ENCODE measurements at places on chromosomes 13 and 19. TPM values are rescaled to one million over a fixed set of nuclear protein-coding genes. Genes with fewer than 3 reads are reported as not detected.

GRCh38 chr13:103884101-103884723, 818.0 kb upstream of the SLC10A2 start:
- H3K4me3 ChIP-seq = no peak overlapping the region
- no peak for DNase-seq
- no peaks in the 10 kb centered on the region for H3K36me3 ChIP-seq
- no peaks in the 10 kb centered on the region for H3K4me1 ChIP-seq
- no peaks in the 10 kb centered on the region for H3K27me3 ChIP-seq

- peak; percentile 24 for DNase-seq
- H3K4me3 ChIP-seq = no peak overlapping the region
- no peak overlapping the region for H3K27ac ChIP-seq
- H3K36me3 ChIP-seq = no peaks in the 10 kb centered on the region
- no peaks in the 10 kb centered on the region for H3K4me1 ChIP-seq
- H3K27me3 ChIP-seq = peaks cover under 1% of the 10 kb centered on the region
Observed at GRCh38 chr13:31797154-31797775, 57.9 kb downstream of the RXFP2 start.

DNA sequence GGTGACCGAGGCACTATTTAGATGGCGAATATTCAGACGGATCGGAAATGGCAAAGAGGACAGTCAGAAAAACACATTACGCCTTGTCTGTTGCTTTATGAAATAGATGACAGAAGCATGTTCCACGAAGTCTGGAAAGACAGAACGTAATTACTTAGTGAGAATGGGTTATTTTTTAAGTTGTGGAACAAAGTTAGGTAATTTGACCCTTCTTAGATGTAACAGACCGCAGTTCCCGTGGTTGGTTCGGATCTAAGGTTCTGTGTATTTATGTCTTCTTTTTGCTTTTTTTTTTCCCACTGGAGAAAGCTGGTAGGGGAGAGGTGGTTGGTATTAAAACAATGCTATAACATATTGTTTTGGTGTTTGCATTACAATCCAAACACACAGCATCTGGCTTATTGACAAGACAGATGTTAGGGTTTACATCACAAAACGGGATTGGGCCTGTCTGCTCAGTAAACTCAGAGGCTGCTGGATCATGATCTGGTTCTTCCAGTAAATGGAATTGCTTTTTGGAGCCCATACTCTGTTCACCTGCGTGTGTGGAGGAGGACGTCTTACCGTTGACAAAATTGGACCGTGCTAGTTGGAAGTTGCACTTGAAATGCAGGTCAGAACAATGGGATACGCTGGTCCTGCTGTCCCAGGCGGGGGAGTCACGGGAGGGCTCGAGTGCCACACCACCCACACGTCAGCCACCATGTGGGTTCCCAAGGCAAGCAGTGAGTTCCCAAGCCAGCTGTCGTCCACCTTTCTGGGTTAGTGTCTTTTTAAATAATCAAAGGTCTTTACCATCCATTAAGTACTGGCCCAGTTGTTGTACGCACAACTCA, 13.8 kb downstream of the ATP11A start:
- H3K4me3 ChIP-seq = no peak overlapping the region
- H3K36me3 ChIP-seq = peaks cover 11% of the 10 kb centered on the region
- no peak overlapping the region for H3K27ac ChIP-seq
- peaks cover 5% of the 10 kb centered on the region for H3K4me1 ChIP-seq

DNA sequence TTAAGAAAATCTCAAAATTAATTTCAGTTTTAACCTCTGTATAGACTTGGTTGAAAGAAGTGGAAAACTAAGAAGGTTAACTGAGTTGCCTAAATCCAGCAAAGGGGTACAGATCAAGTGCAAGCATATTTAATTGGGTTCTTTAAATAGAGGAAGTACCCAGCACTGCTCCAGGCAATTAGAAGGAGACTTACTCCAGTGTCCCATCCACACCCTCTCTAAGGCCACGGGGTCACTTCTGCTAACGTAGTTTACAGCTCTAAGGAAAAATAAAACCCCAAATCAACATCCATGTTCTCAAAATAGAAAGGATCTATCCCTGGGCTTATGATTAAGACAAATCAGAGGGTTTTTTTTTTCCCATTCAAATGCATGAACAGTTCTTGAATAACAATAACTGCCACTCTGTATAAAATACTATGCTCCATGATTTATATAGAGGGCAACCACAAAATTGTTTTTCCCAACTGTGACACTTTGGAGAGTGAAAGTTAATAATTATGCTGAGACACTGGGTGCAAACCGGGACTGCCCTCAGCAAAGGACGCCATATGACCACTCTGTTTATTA, 4.6 kb downstream of the FRY start:
- peaks cover 2% of the 10 kb centered on the region for H3K27me3 ChIP-seq
- no peak overlapping the region for H3K4me3 ChIP-seq
- H3K36me3 ChIP-seq = no peaks in the 10 kb centered on the region

- H3K27me3 ChIP-seq = no peaks in the 10 kb centered on the region
- no peaks in the 10 kb centered on the region for H3K4me1 ChIP-seq
- no peak for DNase-seq
- no peak overlapping the region for H3K4me3 ChIP-seq
Observed at GRCh38 chr13:94168783-94169453, 310.6 kb downstream of the DCT start.

DNA sequence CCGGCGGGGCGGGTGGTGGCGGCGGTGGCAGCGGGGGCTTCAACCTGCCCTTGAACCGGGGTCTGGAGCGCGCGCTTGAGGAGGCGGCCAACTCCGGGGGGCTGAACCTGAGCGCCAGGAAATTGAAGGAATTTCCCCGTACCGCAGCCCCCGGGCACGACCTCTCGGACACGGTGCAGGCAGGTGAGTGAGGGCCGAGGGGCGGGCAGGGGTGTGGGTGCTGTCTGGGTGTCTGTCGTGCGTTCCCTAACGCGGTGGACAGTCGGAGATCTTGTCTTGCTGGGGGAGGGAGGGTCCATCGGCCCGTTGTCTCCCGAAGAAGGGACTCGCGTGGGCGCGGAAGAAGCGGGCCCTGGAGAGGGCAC, 533 bp downstream of the LRCH1 start:
- H3K36me3 ChIP-seq = no peaks in the 10 kb centered on the region
- peak overlapping the region; percentile 86 for H3K4me3 ChIP-seq
- DNase-seq = no peak
- H3K4me1 ChIP-seq = peaks cover 14% of the 10 kb centered on the region
- peak overlapping the region; percentile 83 for H3K27ac ChIP-seq

GRCh38 chr13:48398450-48399095, 14.3 kb downstream of the LPAR6 start:
- no peaks in the 10 kb centered on the region for H3K4me1 ChIP-seq
- H3K27ac ChIP-seq = no peak overlapping the region
- no peaks in the 10 kb centered on the region for H3K27me3 ChIP-seq
- DNase-seq = no peak
- H3K36me3 ChIP-seq = peaks cover 5% of the 10 kb centered on the region

DNA sequence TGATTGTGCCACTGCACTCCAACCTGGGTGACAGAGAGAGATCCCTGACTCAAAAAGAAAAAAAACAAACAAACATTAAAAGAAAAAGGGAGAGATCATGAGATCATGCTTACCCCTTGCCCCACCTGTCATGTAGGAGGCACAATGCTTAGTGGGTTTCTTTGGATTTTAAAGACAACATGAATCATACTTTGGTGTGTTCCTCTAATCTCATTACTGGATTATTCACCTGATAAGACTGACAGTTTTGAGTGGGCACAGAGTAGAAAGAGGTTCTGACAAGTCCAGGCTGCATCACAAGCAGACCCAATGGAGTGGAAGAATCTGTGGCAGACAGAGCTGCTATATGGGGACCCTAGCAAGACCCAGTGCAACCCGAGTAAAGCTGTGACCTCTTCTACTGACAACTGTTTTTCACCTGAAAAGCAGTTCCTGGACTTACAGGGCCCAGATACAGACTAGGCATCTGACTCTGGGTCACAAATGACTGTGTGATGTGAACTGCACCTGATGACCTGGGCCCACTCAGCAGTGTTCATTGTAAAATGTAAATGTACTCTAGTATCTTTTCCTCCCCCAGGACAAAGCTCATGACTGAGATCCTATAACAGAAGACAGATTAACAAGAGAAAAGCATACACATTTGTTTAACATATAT, 28.9 kb upstream of the USP12 start:
- peak overlapping the region; percentile 70 for H3K27ac ChIP-seq
- no peaks in the 10 kb centered on the region for H3K27me3 ChIP-seq
- no peak overlapping the region for H3K4me3 ChIP-seq
- no peaks in the 10 kb centered on the region for H3K36me3 ChIP-seq

GRCh38 chr19:51150627-51151026, 8.5 kb downstream of the SIGLEC7 start:
- no peaks in the 10 kb centered on the region for H3K36me3 ChIP-seq
- no peak overlapping the region for H3K27ac ChIP-seq
- no peak for DNase-seq

GRCh38 chr13:24050292-24050711, 110.2 kb upstream of the SPATA13 start:
- H3K36me3 ChIP-seq = no peaks in the 10 kb centered on the region
- H3K4me1 ChIP-seq = no peaks in the 10 kb centered on the region
- H3K4me3 ChIP-seq = no peak overlapping the region
- no peak for DNase-seq
- no peaks in the 10 kb centered on the region for H3K27me3 ChIP-seq
- H3K27ac ChIP-seq = no peak overlapping the region

- peaks cover 7% of the 10 kb centered on the region for H3K27me3 ChIP-seq
- DNase-seq = no peak
- no peaks in the 10 kb centered on the region for H3K4me1 ChIP-seq
- H3K36me3 ChIP-seq = no peaks in the 10 kb centered on the region
Observed at GRCh38 chr19:50924586-50924985, 13.4 kb upstream of the KLK4 start.

DNA sequence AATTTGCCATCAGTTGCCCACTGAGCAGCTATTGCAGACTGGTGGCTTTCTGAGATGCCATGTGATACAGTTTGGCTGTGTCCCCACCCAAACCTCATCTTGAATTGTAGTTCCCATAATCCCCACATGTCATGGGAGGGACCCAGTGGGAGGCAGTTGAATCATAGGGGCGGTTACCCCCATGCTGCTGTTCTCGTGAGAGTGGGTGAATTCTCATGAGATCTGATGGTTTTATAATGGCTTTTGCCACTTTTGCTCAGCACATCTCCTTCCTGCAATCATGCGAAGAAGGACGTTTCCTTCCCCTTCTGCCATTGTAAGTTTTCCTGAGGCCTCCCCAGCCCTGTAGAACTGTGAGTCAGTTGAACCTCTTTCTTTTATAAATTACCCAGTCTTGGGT, 34.8 kb upstream of the ANKRD10 start:
- H3K4me1 ChIP-seq = no peaks in the 10 kb centered on the region
- H3K4me3 ChIP-seq = no peak overlapping the region
- H3K27ac ChIP-seq = no peak overlapping the region
- no peaks in the 10 kb centered on the region for H3K36me3 ChIP-seq
- peaks cover 4% of the 10 kb centered on the region for H3K27me3 ChIP-seq

- no peak overlapping the region for H3K27ac ChIP-seq
- H3K27me3 ChIP-seq = peaks cover 23% of the 10 kb centered on the region
- no peak for DNase-seq
- H3K4me1 ChIP-seq = peaks cover 4% of the 10 kb centered on the region
Observed at GRCh38 chr19:2600914-2601870, 101.3 kb downstream of the GNG7 start.

DNA sequence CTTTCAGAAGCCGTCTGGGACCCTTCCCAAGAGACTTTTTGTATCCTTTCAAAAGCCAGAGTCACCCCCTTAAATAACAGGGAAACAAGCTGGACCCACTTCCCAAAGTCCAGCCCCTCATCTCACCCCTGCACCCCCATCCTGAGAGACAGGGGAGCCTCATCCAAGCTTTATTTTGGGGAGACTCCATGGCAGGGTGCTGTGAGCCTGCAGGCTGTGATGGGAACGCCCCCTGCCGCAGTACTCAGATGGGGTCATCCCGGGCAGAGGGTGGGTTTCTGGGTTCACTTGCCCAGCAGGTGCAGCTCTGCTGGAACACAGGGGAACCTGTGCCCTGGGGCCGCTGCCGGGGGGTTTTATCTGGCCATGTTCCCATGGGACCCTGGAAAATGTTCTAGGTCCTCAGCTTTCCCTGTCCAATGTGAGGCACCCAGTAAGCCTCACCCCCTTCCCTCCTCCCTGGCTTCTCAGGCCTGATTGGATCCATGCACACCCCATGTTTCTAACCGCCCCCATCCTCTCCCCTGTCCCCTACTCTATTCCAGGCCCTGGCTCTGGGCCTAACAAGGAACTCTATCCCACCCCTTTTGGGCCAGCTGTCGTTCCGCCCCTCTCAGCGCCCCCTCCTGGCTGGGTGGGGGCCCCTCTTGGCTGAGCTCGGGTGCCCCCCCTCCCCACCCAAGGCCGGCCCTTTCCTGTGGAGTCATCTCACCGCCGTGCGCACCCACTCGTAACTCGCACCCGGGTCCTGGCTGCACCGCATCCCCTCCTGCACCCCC, 1.0 kb downstream of the HIF3A start:
- H3K4me3 ChIP-seq = peak overlapping the region; percentile 83
- H3K27ac ChIP-seq = peak overlapping the region; percentile 99
- no peaks in the 10 kb centered on the region for H3K36me3 ChIP-seq
- H3K4me1 ChIP-seq = peaks cover 60% of the 10 kb centered on the region
- no peak for DNase-seq

GRCh38 chr13:24614306-24615080, 65.7 kb upstream of the ATP12A start:
- no peaks in the 10 kb centered on the region for H3K36me3 ChIP-seq
- no peak overlapping the region for H3K27ac ChIP-seq
- H3K4me3 ChIP-seq = no peak overlapping the region
- no peak for DNase-seq
- peaks cover 7% of the 10 kb centered on the region for H3K4me1 ChIP-seq
- no peaks in the 10 kb centered on the region for H3K27me3 ChIP-seq

DNA sequence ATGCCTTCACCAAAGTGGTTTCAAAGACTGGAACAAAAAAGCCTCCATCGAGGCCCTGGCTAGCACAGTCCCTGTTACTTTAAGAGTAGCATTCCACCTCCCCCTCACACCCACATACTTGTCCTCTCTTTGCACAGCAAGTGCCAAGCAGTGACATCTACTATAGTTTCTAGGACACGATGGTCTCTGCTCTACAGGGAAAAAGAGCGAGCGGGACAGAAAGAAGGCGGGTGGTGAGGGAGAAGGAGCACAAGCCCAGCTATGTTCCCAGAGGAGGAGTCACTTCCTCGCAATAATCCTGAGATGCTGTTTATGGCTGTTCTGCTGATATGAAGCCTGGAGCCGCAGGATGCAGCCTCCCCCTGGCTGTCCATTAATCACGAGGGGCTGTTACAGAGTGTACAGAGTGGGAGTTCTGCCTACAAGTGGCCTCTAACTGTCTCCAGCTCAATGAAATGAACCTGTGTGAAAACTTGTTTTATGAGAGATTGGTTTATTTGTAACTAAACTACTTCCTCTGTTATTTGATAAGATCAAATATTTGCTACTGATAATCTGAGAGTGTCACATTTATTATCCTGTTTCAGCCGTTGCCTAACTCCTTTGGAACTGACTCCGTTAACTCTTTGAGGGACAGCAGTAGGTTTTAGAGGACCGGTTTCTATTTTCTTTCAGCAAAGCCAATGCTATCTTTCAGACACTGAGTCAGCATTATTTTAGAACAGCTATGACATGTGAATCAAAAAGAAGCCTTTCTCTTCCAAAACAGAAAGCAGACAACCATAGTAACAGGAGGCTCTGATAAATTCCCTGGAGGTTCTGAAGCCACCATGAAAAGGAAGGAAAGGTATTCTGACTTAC, 208.0 kb downstream of the SPRY2 start:
- H3K4me1 ChIP-seq = peaks cover 20% of the 10 kb centered on the region
- no peaks in the 10 kb centered on the region for H3K27me3 ChIP-seq
- peak overlapping the region; percentile 20 for H3K4me3 ChIP-seq
- peak; percentile 95 for DNase-seq

ATXN8OS gene
- 0.12 TPM for polyA plus RNA-seq

ZNF497 gene
- 2.1 TPM for polyA plus RNA-seq

C19orf33 gene
- polyA plus RNA-seq = 387 TPM

RNF17 gene
- polyA plus RNA-seq = not detected

DZIP1 gene
- 16.9 TPM for polyA plus RNA-seq

APOC4 gene
- polyA plus RNA-seq = not detected
